Activated naive CD8-positive, alpha-beta T cell treated with anti-CD3 and anti-CD28 coated beads, Interleukin-2, amount 10 ng/mL, durations not matched to agents 7 days and 5 days (primary cell): ENCODE measurements at places on chromosomes 3 and 15. TPM values are rescaled to one million over a fixed set of nuclear protein-coding genes. Genes with fewer than 3 reads are reported as not detected.

GRCh38 chr3:57983734-57984518 lies 24.3 kb upstream of the FLNB start:
- no peaks in the 10 kb centered on the region for H3K27me3 ChIP-seq
- H3K27ac ChIP-seq: peak overlapping the region; percentile 91
- H3K36me3 ChIP-seq: no peaks in the 10 kb centered on the region
- DNase-seq: peak; percentile 39
- peaks cover 19% of the 10 kb centered on the region for H3K4me1 ChIP-seq

- peaks cover 41% of the 10 kb centered on the region for H3K27me3 ChIP-seq
- H3K36me3 ChIP-seq: peaks cover 5% of the 10 kb centered on the region
- peak; percentile 77 for DNase-seq
- H3K4me1 ChIP-seq: peaks cover 29% of the 10 kb centered on the region
- H3K4me3 ChIP-seq: peak overlapping the region; percentile 44
Observed at GRCh38 chr3:13544293-13544831, 4.6 kb upstream of the FBLN2 start.

- no peaks in the 10 kb centered on the region for H3K27me3 ChIP-seq
- peak; percentile 80 for DNase-seq
- peak within 1 kb of the TSS; percentile 96 for H3K4me3 ChIP-seq
- H3K27ac ChIP-seq: peak within 1 kb of the TSS; percentile 100
- H3K4me1 ChIP-seq: peaks cover 44% of the 10 kb centered on the region
Observed at GRCh38 chr3:121660356-121661171, at the start of gene HCLS1. HCLS1 (minus strand) TSS chr3:121660903; CDS start chr3:121658347, 2,556 bp downstream.

GRCh38 chr3:68287101-68287500 lies 632.7 kb upstream of the SUCLG2 start:
- H3K4me1 ChIP-seq: no peaks in the 10 kb centered on the region
- no peak overlapping the region for H3K4me3 ChIP-seq
- no peak overlapping the region for H3K27ac ChIP-seq
- no peaks in the 10 kb centered on the region for H3K36me3 ChIP-seq
- DNase-seq: no peak
- no peaks in the 10 kb centered on the region for H3K27me3 ChIP-seq

- no peak for DNase-seq
- H3K4me1 ChIP-seq: no peaks in the 10 kb centered on the region
- H3K36me3 ChIP-seq: no peaks in the 10 kb centered on the region
- peaks cover 6% of the 10 kb centered on the region for H3K27me3 ChIP-seq
- H3K27ac ChIP-seq: no peak overlapping the region
Observed at GRCh38 chr15:35717721-35718120, 171.8 kb upstream of the DPH6 start.

DNA sequence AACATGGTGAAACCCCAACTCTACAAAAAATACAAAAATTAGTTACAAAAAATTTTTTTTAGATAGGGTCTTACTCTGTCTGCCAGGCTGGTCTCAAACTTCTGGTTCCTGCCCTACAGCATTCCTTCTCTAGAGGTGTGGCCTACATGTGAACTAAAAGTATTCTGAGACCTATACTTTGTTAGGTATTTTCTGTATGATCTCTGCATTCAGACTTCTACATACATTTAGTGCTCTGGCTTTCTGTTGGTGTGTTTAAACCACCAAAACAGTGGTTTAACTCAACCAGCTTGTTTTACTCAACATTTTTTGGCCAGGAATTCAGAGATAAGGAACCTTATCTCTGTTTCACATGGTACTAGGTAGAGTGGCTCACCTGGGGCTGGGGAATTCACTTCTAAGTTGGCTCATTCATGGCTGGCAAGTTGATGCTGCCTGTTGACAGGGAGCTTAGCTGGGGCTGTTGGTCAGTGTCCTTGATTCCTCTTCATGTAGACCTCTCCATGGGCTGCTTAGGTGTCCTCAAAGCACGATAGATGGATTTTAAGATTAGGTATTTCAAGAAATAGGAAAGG lies 41.4 kb upstream of the BSN start:
- peaks cover 2% of the 10 kb centered on the region for H3K4me1 ChIP-seq
- peaks cover 28% of the 10 kb centered on the region for H3K36me3 ChIP-seq
- no peak overlapping the region for H3K27ac ChIP-seq

DNA sequence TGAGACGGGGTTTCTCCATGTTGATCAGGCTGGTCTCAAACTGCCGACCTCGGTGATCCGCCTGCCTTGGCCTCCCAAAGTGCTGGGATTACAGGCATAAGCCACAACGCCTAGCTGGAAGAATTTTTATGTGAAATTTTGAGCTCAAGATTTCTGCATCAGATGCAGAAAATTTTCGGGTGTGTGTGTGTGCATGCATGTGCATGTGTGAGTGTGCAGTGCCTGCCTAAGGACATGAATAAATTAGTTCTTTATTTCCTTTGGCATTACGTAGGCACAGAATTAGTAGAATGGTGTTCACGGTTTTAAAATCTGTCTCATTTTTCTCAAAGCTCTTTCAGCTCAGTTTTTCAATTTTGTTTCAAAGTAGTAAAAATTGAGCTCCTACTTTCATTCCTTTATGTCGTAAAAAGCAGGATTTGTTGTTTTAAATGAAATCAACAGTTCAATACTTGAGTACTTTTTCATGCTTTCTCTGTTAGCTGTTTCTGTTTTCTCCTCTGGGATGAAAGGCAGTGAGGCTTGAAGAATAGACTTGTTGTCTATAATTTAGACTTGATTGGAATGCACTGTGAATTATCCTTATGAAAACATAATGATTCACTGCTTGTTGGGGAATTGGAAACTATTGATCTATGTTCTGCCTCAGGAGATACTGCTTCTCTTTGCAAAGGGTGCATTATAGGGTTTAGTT lies 23.3 kb upstream of the RAB11A start:
- no peaks in the 10 kb centered on the region for H3K36me3 ChIP-seq
- H3K4me1 ChIP-seq: no peaks in the 10 kb centered on the region
- no peak for DNase-seq

- H3K4me1 ChIP-seq: peaks cover 5% of the 10 kb centered on the region
- peaks cover 4% of the 10 kb centered on the region for H3K27me3 ChIP-seq
- H3K27ac ChIP-seq: no peak overlapping the region
- H3K4me3 ChIP-seq: no peak overlapping the region
- no peaks in the 10 kb centered on the region for H3K36me3 ChIP-seq
Observed at GRCh38 chr3:27340534-27340933, 28.6 kb downstream of the NEK10 start.

DNA sequence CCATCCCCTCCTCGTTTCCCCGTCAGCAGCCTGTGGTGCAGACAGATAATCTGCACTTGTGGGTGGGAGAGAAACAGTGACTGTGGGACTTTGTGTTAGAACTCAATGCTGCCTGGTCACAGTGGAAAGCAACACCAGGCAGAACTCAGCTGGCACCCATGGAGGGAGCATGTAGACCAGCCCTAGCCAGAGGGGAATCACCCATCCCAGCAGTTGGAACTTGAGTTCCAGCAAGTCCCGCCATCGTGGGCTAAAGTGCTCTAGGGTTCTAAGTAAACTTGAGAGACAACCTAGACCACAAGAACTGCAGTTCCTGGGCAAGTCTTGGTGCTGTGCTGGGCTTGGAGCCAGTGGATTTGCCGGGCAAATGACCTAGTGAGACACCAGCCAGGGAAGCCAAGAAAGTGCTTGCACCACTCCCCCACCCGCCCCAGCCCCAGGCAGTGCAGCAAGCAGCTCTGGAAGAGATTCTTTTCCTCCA lies 24.4 kb downstream of the ISG20 start:
- no peak for DNase-seq
- H3K4me3 ChIP-seq: no peak overlapping the region
- H3K4me1 ChIP-seq: peaks cover 5% of the 10 kb centered on the region

GRCh38 chr15:63083044-63083443 lies 38.6 kb upstream of the LACTB start:
- H3K27ac ChIP-seq: no peak overlapping the region
- no peak for DNase-seq
- H3K4me1 ChIP-seq: no peaks in the 10 kb centered on the region
- no peak overlapping the region for H3K4me3 ChIP-seq

- H3K36me3 ChIP-seq: no peaks in the 10 kb centered on the region
- DNase-seq: no peak
- H3K4me1 ChIP-seq: no peaks in the 10 kb centered on the region
- peaks cover 12% of the 10 kb centered on the region for H3K27me3 ChIP-seq
- no peak overlapping the region for H3K27ac ChIP-seq
Observed at GRCh38 chr15:71701808-71702207, 108.5 kb upstream of the NR2E3 start.

- no peak overlapping the region for H3K4me3 ChIP-seq
- H3K27ac ChIP-seq: no peak overlapping the region
- H3K4me1 ChIP-seq: no peaks in the 10 kb centered on the region
- DNase-seq: no peak
- no peaks in the 10 kb centered on the region for H3K36me3 ChIP-seq
Observed at GRCh38 chr3:64921281-64922065, 233.7 kb upstream of the ADAMTS9 start.

- H3K4me1 ChIP-seq: peaks cover 9% of the 10 kb centered on the region
- no peak overlapping the region for H3K4me3 ChIP-seq
Observed at GRCh38 chr15:28873585-28874190, 12.1 kb upstream of the APBA2 start.

DNA sequence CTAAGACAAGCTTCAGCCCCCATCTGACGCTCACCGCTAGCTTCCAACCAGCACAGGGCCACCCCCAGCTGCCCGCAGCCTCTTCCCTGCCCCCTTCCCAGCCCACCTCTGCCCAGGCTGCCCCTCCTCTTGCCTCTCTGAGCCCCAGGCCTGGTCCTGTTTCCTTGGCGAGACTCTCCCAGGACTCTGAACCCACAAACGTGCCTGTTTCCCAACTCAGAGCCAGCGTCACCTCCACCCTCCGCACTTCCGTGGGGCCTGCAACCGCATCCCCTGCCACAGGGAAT lies 35.0 kb downstream of the ZXDC start:
- no peak overlapping the region for H3K4me3 ChIP-seq
- H3K27me3 ChIP-seq: no peaks in the 10 kb centered on the region
- H3K4me1 ChIP-seq: no peaks in the 10 kb centered on the region
- H3K27ac ChIP-seq: no peak overlapping the region

DNA sequence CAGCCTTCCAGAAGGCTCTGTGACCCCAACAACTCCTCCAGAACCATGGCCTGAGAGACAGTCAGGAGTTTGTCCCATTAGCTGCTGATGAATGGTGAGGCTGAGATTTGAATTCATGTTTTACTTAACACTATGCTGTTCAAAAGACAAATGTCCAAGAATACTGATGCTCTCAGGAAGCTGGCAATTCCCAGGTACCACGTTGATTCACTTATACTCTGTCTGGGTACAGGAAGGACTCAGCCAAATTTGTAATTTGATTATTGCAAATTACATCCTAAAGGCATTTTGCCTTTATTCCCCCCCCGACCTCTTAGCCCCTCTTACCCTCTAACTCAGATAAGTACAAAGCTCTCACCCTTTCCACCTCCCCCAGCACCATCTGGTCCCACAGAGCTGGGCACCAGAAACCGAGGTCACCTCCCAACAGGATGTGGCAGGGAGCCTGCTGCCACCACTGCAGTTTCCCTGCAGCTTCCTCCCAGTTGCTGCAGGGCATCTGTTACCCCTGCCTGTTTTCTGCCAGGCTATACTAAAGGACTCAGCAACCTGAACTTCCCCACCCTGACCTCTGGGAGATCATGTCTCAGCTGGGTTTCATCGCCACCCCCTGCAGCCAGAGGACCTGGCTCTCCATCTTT lies 33.6 kb downstream of the EAF1 start:
- H3K4me3 ChIP-seq: peak overlapping the region; percentile 52
- H3K36me3 ChIP-seq: no peaks in the 10 kb centered on the region
- H3K27ac ChIP-seq: peak overlapping the region; percentile 43
- H3K4me1 ChIP-seq: peaks cover 27% of the 10 kb centered on the region
- peak; percentile 41 for DNase-seq

DNA sequence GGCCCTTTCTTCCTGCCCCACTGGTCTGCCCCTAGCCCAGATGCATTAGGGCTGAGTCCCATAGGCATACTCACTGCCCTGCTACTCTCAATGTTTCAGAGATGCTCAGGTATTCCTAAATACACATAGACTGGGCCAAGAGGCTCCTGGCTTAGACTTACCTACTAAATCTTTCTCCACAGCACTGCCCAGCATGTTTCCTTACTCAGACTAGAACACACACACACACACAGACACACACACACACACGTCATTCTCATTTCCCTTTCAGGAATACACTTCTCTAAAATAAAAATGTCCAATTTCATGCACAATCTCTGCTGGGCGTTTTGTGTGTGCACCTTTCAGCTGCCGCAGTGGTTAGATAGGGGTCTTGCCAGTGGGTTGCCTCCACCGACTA lies 175.7 kb downstream of the FAM43A start:
- no peaks in the 10 kb centered on the region for H3K36me3 ChIP-seq
- DNase-seq: no peak
- H3K27ac ChIP-seq: no peak overlapping the region
- H3K4me1 ChIP-seq: no peaks in the 10 kb centered on the region
- peaks cover 17% of the 10 kb centered on the region for H3K27me3 ChIP-seq

- H3K36me3 ChIP-seq: no peaks in the 10 kb centered on the region
- H3K27ac ChIP-seq: no peak overlapping the region
- H3K4me3 ChIP-seq: no peak overlapping the region
- DNase-seq: no peak
- no peaks in the 10 kb centered on the region for H3K4me1 ChIP-seq
- H3K27me3 ChIP-seq: peaks cover 3% of the 10 kb centered on the region
Observed at GRCh38 chr3:140449413-140450256, 228.2 kb upstream of the TRIM42 start.

GRCh38 chr3:136195258-136196063 lies 674 bp downstream of the MSL2 start:
- peaks cover 29% of the 10 kb centered on the region for H3K4me1 ChIP-seq
- H3K27me3 ChIP-seq: no peaks in the 10 kb centered on the region
- DNase-seq: no peak
- peak overlapping the region; percentile 96 for H3K27ac ChIP-seq

- no peaks in the 10 kb centered on the region for H3K27me3 ChIP-seq
- no peak overlapping the region for H3K4me3 ChIP-seq
- H3K27ac ChIP-seq: no peak overlapping the region
- H3K4me1 ChIP-seq: no peaks in the 10 kb centered on the region
Observed at GRCh38 chr3:65371053-65371452, 667.7 kb downstream of the MAGI1 start.

DNA sequence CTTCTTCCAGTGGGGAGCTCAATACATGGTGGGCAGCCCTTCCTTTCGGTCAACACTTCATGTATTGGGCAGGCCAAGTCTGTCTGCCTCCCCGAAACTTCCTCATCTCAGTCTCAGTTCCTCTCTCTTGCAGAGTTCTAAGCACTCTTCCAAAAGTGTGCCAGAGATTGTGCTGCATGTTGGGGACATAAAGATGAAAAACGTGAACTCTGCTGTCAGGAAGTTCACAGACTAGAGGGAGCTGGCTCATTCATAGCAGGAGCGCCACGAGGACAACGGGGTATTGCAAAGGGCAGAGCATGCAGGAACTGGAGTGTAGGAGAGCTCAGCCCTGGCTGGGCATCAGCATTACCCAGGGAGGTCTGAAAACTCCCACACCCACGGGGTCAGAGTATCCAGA lies 15.3 kb upstream of the EPHB3 start:
- H3K4me3 ChIP-seq: no peak overlapping the region
- H3K36me3 ChIP-seq: no peaks in the 10 kb centered on the region
- no peaks in the 10 kb centered on the region for H3K4me1 ChIP-seq
- DNase-seq: peak; percentile 20

The AGTR1 gene
- total RNA-seq: not detected

The TRPC1 gene
- 2.2 TPM for total RNA-seq

The PLSCR5 gene
- not detected for total RNA-seq

The CCDC80 gene
- not detected for total RNA-seq

The SPRED1 gene
- 0.77 TPM for total RNA-seq

The LTF gene
- total RNA-seq: not detected

The ASTE1 gene
- 22.0 TPM for total RNA-seq

The SLC24A5 gene
- total RNA-seq: not detected

The FMN1 gene
- 0.08 TPM for total RNA-seq
